ENCODE measurements at places on chromosomes 4 and X.

DNA sequence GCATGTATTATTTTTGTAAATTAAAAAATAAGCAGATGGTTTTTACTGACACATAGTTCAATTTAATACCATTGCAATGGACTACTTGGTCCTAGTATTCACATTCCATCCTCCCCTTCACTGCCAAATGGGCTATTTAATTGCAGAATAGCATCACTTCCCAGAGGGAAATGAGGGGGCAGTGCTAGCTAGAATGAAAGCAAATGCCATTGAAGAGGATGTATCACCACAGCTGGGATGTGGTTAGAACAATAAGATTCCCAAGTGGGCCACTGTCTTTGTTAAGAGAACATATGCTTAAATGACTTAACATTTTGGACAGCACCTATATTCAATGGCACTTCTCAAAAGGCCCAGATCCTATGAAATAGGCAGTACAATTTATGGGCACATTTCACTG, 224.7 kb downstream of the RBMX2 start:
- no peak for DNase-seq

- DNase-seq = no peak
Measured at GRCh38 chr4:184843984-184844554, 18.3 kb upstream of the ACSL1 start.

DNA sequence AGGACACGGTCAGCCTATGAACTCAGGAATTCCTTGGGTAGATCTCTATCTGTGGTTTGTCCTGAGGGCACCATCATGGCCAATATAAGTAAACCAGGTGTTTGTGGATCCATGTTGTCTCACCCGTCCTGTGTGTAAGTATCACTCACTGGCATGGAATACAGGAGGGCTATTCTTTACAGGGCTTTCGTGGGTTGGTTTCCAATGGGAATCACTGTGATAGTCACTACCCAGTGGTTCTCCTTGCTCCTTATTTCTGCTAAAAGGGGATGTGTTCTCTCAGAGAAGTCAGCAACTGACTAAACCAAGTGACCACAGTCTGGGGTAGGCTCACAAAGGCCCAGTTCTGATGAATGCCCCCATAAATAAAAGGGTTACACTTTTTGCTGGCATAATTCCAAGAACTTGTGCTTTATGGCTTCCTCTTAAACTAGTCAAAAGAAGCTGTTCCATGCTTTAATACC, 236.7 kb upstream of the JADE1 start:
- no peak for DNase-seq

- no peak for DNase-seq
Measured at GRCh38 chr4:14607001-14607400, 395.3 kb upstream of the CPEB2 start.

DNA sequence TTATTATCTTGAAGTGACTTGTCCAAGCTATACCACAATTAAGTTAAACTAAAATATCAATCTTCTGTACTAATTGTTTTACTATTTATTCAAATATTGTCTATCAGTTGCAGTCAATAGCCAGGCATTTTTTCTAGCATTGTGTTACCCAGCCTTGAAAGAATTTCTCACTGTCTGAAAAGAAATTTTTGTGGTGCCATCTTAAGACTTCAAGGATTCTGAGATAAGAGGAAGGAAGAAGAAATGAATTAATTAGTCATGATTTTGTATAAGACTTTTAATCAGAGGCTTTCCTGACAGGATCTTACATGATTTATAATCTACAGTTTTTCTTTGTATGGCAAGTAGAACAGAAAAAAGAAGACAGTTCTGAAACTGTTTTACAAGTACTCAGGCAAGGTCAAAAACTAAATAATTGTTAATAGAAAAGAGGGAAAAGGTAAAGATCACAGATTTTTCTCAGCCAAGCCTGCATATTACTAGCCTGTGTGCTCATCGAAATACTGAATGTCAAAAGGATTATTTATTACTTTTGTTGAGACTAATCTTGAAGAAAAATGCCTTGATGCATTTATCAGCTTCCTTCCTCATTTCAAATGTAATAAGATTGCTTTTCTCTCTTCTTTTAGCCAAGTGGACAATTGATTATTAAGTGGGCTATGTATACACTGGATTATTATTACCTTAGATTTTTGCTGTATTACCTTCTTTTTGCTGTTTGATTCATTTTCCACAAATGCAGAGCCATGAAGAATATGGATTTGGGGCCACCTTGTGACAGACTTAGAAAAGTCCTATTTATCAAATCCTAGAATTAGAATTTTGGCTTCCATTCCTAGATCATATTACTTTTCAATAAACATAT, 53.8 kb downstream of the CXCL1 start:
- DNase-seq = no peak

DNA sequence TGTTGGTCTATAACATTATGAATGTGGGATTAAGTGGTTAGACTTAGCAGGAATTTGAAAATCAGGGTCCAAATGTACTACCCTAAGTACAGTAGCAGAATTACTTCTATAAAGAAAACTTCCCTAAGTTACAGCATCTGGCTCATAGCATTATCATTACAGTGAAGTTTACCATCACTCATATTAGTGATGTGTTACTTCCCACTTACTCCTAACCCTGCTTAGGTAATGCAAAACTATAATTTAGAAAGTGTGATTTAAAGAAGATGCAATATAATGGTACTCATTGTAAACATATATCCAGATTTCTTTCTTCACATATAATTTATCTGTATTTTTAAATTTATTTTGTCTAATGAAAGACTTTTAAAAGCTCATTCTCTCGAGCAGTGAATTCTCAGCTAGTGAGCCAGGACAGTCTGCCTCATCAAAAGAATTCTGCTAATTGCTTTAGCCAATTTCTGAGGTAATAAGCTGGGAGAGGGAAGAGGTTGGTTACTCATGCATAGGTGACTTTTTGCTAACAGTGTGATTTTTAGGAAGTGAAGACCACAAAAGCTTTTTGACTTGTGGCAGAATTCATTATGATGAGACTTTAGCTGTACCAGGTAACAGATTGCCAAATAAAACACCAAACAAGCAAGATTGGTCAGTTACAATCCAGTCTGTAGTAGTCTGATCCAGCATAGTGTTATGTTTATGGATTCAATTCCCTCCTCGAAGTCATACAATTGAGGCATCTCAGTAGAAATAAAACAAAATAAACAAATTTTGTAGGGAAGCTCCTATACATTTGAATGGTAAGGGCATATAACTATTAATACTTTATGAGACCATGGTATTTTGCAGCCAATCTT, 21.0 kb downstream of the PLS3 start:
- no peak for DNase-seq

DNA sequence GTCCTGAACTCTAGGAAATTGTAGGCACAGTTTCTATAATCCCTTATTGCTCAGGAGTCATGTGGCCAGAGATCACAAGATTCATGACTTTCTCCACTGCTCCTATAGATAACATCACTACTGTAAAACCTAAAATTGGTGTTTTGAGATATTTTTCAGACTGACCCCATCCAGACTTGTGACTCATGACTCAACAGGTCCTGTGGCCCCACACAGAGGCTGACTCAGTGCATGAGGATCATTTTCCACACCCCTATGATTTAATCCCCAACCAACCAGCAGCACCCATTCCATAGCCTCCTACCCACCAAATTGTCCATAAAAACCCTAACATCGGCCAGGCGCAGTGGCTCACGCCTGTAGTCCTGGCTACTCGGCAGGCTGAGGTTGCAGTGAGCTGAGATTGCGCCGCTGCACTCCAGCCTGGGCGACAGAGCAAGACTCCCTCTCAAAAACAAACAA, 13.2 kb upstream of the XIAP start:
- DNase-seq = no peak

DNA sequence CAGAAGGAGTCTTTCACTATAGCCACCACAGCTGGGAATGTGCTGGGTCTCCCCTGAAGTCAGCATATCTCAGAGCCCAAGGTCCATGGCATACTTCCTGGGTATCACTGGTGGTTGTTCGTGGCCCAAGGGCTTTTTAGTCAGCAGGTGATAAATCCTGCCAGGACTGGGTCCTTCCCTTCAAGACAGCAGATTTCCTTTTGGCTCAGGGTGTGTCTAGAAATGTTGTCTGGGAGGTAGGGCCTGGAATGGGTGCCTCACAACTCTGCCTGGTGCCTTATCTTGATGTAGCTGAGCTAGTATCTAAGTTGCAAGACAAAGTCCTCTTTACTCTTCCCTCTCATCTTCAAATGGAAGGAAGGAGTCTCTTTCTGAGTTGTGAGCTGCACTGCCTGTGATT, 102.4 kb upstream of the TMLHE start:
- DNase-seq = no peak

DNA sequence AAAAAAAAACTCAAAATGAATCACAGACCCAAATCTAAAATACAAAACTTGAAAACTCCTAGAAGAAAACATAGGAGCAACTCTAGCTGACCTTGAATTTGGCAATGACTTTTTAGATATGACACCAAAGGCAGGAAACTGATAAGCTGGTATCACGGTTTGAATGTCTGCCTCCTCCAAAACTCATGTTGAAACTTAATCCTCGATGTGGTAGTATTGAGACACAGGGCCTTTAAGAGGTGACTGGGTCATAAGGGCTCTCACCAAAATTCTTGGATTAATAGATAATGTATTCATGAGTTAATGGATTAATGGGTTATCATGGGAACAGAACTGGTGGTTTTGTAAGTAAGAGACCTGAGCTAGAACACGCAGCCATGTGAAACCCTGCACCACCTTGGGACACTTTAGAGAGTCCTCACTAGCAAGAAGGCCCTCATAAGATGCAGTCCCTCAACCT, 40.5 kb downstream of the FRYL start:
- no peak for DNase-seq

- DNase-seq = no peak
Measured at GRCh38 chr4:14850455-14851097, 151.7 kb upstream of the CPEB2 start.
